ENCODE measurements at places on chromosomes 7 and 10. TPM values are rescaled to one million over a fixed set of nuclear protein-coding genes. Genes with fewer than 3 reads are reported as not detected.

DNA sequence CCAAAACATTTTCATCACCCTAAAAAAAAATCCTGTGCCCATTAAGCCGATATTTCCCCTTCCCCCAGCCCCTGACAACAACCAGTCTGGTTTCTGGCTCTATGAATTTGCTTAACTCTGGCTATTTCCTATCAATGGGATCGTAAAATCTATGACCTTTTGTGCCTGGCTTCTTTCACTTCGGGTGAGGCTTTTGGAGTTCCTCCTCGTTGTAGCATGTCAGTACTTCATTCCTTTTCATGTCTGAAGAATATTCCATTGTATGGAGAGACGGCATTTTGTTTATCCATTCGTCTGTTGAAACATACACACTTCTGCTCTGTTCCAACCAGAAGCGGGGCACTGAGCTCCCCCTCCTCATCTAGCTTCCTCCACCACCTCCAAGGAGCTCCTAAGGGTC, 29.5 kb downstream of the TACC2 start:
- DNase-seq = no peak

- no peak for DNase-seq
Measured at GRCh38 chr10:6924166-6924565, 344.1 kb upstream of the PRKCQ start.

- peak; percentile 45 for DNase-seq
Measured at GRCh38 chr7:142482891-142483658, 225.2 kb upstream of the PRSS58 start.

Gene SDK1
- not detected for total RNA-seq

GRCh38 chr7:132528695-132529094, 47.6 kb downstream of the PLXNA4 start:
- no peak for DNase-seq

Gene BTBD16
- 0.37 TPM for total RNA-seq

GRCh38 chr10:22997096-22997495, 69.2 kb downstream of the ARMC3 start:
- no peak for DNase-seq

- DNase-seq = no peak
Measured at GRCh38 chr7:74525881-74526280, 72.2 kb downstream of the GTF2IRD1 start.

- DNase-seq = no peak
Measured at GRCh38 chr10:35517431-35518181, 87.5 kb upstream of the GJD4 start.

Gene PPP1R3A
- total RNA-seq = not detected

DNA sequence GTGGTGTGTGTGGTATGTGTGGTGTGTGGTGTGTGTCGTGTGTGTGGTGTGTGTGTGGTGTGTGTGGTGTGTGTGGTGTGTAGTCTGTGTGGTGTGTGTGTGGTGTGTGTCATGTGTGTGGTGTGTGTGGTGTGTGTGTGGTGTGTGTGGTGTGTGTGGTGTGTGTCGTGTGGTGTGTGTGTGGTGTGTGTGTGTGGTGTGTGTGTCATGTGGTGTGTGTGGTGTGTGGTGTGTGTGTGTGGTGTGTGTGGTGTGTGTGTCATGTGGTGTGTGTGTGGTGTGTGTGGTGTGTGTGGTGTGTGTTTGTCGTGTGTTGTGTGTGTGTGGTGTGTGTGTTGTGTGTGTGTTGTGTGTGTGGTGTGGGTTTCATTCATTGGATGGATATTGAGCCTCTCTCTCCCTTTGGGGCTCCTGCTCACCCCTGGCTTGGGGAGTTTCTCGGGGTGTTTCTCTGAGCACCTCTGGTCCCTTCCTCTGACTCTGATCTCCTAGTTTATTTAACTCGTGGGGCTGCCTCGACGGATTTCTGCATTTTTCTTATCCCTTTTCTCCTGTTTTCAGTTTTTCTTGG, 145.8 kb downstream of the DNAJB6 start:
- DNase-seq = no peak

GRCh38 chr7:128865303-128865702, 2.6 kb downstream of the ATP6V1F start:
- no peak for DNase-seq

DNA sequence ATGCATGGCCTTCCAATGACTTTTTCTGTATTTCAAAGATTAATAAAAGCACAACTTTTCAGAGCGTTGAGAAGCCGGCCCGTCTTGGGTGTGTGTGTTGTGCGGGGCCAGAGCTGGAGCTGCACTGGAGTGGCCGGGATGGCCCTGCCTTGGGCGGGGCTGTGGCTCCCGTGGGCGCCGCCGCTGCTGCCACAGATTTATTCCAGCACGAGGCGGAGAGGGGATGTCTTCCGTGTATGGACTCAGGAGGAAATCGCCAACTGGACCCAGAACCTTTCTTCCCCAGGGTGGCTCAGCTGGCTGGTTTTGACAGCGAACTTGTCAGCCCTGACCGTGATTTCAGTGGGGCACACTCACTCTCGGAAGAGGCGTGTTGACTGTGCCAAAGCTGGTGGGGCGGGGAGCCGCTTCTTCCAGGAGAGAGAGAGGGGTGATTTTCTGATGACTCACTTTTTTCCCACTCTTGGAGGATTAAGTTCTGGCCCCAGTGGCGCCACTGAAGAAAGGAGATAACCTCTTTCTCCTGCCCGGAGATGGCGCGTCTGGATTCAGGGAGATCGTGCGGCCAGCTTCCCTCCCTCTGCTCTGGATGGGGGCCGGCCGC, 72.4 kb downstream of the DNAJB6 start:
- DNase-seq = no peak

DNA sequence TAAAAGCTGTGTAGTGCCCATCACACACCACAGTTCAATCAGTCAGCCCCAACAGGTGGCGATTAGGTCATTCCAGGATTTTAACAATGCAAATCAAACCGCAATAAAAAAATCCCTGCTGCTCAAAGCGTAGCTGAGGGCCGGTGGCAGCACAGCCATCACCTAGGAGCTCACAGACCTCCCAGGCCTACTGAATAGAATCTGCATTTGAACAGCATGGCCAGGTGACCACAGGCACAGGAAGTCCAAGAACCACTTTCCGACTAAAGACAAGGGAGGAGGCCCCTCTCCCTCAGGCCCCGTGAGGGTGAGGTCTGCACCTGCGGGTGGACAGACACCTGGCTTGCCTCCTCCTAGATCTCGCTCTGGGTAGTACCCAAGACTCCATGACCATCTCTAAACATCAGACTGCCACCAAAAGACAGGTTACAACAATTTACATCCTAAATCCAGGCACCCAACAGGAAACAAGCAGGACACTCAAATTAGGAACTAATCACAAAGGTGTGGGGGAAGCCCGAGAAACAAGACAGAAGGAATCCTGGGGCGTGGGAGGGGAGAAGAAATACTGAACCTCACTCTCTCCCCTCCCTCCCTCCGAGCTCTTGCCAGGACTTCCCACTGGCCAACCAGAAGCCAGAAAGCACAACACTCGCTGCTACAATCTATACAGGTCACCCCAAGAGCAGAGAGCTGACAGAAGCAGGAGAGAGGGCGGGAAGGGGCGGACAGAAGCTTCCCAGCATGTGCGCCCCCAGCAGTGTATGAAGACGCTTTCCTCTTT, 19.2 kb downstream of the GNA12 start:
- no peak for DNase-seq

Gene TMEM273
- total RNA-seq = 2.2 TPM

Gene PTPN20
- 19.1 TPM for total RNA-seq

DNA sequence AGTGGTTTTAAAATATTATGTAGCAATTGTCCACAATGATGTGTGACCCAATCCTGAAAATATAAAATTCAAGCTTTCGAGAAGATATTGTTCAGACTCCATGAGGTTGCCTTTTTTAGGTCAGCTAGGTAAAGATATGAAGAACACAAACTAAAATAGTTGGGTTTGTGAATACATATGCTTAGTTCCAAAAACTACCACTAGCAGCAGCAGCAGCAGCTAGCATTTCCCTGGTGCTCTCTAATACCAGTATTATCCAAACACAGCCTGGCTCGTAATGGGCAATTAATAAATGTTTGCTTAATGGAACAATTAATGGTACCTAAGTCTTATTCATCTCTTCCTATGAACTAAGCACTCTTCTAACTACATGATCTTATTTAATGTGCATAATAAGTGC, 362.5 kb downstream of the MALRD1 start:
- no peak for DNase-seq

DNA sequence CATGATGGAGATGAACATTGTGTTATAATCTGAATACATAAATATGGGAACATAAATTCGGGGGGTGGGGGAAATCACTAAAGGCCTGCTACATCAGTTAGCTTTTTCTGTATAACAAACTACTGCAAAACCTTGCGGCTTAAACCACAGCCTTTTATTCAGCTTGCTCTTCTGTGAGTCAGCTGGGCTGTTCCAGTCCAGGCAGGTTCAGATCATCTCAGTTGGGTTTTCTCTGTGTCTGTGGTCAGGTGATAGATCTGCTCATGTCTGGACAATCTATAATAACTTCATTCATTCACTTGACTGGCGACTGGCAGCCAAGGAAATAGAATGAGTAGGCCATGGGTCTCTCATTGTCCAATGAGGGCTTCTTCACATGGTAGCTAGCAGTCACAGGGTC, 23.5 kb downstream of the HTR7 start:
- DNase-seq = no peak

GRCh38 chr7:95636140-95636940, 40.0 kb upstream of the PDK4 start:
- no peak for DNase-seq

Gene PTTG1IP2
- total RNA-seq = not detected

Gene SHTN1
- total RNA-seq = 33.6 TPM

Gene EXOSC1
- 27.0 TPM for total RNA-seq

Gene TRIM50
- not detected for total RNA-seq

DNA sequence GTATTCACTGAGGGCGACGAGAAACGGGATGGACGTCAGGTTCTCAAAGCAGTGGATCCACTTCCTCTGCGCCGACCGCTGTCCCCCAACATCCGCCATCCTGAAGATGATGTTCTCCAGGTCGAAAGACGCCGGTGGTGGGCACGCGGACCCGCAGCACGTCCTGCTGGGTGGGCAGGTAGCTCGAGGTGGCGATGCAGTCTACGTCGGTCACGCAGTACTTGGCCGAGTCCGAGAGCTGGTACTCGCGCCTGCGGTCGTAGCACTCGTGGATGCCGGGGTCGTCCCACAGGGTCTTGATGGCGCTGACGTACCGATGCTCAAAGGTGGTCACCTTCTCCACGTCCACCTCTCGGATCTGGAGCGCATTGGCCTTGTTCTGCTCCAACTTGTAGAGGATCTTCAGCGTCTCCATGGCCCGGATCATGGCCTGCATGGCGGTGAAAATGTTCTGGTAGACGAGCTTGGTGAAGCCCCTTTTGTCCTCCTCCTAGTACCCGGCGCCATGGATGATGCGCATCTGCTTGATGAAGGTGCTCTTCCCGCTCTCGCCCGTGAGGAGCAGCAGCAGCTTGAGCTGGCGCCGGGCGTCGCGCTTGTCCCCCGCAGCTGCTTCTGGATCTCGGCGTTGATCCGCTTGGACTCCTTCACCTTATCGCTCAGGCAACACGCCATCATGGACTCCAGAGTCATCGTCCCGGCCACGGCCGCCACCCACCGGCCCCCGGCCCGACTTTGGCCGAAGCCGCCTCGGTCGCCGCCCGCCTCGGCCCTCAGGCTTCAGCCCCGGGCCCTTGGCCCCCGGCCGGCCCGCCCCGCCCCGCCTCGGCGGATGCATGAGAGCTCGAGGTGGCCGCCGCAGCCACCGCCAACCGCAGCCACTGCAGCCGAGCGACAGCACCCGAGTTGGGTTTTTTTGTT, 122.9 kb upstream of the KCTD7 start:
- no peak for DNase-seq

- no peak for DNase-seq
Measured at GRCh38 chr10:7401782-7402181, 9.1 kb downstream of the SFMBT2 start.

DNA sequence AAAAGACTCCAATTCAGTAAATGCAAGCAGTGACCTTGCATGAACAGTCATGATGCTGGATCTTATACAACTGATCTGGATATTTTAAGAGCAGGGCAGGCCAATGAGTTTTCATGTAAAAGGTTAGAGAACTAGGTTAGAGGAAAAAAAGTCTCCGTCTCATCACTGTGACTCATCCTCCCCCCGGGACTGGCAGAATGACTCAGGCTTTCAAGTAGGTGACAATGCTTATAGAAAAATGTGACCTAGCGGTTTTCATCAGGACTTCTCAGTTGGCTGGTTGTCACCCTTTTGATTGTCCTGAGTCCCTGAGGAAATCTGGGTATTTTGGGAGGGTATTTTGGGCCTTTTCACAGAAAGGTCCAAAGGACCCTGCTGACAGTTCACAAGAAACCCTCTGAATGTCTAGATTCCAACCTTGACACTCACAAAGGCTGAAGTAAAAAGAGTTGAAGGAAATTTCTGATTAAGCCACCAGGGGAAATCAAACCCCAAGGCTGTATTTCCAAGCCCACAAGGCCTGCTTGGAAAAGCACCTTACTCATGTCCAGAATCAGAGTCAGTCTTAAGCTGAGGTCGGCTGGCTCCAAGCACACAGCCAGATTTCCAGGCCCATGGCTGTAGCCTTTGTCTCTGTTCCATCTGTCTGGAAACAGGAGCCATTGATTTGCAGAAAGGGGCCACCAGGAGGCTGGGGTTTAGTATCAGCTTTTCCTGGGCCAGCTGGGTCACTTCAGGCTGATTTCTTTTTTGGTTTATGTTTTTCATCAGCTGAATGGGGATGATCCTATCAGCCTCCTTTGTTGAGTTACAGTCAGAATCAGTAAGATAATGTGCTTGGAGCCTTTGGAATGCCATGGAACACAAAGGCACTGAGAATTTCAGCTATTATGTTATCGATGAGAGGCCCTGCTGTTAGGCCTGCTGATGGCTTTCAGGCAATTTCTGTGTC, 226.4 kb upstream of the HABP2 start:
- peak; percentile 91 for DNase-seq

DNA sequence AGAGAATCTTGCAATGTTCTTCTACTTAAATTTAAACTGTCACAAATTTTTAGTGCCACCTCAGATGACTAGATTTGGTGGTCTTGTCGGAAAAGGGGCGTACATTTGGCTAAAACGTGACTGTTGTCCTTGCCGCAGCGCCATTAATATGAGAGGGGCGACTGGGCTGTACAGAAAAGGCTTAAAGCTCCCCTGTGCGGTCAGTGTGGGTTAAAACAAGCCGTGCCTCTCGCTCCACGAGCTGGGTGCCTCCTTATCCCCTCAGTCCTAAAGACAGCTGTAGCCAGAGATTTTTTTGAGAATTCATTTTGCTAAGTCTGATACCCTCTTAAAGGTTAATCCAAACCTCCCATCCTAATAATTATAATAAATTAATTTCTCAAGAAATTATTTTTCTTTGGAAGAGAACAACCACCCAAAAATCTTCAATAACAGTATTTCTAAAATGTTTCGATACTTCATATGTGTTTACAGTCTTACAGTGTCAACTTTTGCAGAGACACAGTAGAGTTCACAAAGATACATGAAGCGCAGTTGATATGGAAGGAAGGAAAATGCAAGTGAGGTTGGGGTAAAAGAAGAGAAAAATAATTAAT, 68.6 kb downstream of the C7orf25 start:
- no peak for DNase-seq

DNA sequence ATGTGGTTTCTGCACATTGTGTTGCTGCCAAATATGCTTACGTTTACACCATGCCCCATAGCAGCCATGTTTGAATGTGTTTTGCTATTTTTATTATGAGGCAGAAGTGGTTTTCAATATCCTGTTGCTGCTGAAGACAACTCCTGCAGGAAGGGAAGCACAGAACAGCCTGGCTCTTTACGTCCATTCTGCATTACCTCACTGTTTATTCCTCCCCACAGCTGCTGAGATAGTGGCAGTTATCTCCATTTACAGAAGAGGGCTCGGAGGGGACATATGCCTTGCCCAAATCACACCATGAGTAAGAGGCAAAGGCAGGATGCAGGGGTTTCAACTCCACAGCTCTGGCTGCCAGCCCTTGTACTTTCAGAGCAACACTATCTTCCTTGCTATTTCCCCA, 35.3 kb downstream of the PLPP4 start:
- DNase-seq = no peak

GRCh38 chr10:17122726-17123661, 6.6 kb downstream of the CUBN start:
- DNase-seq = no peak

Gene ZCWPW1
- 7.4 TPM for total RNA-seq

Data from PC-9 (cell line).